ENCODE measurements at places on chromosomes 3 and 15.

GRCh38 chr15:77418391-77418965 lies 1.4 kb downstream of the PEAK1 start:
- peak; percentile 20 for DNase-seq

DNA sequence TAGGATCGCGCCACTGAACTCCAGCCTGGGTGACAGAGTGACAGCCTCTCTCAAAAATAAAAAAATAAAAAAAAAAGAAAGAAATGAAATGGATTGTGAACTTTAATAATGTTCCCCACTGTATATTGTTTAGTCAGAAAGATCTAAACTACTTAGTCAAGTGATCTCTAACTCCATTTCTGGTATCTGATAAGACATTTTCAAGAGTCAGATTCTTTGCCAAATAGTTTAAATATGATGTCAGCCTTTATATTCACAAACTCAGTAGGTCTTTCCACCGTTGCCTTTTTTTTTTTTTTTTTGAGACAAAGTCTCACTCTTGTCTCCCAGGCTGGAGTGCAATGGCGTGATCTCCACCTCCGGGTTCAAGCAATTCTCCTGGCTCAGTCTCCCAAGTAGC lies 29.0 kb upstream of the OSBPL11 start:
- DNase-seq: no peak

- DNase-seq: no peak
Measured at GRCh38 chr15:99925661-99926461, 192.6 kb upstream of the LYSMD4 start.

GRCh38 chr3:190384309-190384756 lies 3.6 kb upstream of the CLDN16 start:
- DNase-seq: peak; percentile 67

DNA sequence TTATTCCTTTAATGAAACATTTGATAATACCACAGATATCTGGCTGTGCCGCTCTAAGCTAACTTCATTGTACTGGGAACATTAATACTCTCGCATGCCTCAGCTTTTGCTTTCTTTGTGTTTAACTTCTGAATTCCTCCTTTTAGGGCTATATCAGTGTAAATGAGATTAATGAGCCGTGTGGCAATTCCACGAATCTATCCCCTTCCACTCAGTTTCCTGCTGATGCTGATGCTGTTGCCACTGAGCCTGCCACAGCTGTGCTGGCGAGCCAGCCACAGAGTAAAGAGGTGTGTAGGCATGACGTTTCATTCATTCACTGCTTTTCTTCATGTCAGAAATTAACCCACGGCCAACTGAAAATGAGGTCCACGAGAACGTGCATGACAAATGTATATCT lies 30.0 kb upstream of the ABHD10 start:
- no peak for DNase-seq

DNA sequence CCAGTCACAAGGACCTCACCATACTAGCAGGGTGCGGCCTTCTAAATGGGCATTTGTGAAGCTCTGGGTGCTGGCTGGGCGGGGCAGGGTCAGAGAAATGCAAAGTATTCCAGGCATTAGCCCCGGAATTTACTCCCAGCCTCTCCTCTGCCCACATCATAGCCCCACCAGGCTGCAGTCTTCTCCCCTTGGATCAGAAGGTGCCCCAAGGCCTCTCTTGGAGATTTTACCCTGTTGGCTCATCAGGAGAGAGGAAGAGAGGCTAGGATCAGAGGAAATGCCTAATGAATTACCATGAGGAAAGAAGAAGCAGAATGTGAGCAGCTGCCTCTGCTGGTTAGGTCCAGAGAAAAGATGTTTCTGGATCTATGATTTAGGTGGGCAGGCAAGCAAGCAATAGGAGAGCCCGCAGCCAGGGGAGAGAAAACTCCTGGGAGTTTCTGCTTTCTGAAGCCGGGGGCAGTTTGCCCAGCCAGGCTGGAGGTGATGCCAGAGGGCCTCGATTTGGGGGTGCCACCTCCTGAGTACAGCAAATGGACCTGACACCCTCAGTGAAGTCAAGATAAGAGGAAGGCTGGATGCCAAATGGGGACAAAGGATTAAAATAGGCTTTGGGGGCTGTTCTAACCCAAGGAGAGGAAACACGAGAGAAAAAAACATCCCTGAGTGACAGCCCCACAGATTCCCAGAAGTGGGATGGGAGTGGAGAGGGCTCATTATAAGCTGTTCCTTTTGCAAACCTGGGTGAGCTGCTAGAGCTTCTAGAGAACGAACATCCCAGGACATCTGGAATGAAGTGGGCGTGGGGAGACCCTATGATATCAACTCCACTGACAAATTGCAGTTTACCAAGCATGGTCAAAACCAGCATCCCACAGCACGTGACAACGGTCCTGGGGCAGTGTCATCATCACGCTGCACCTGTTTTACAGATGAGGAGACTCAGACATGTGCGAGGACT lies 65.4 kb downstream of the BDH1 start:
- peak; percentile 58 for DNase-seq

DNA sequence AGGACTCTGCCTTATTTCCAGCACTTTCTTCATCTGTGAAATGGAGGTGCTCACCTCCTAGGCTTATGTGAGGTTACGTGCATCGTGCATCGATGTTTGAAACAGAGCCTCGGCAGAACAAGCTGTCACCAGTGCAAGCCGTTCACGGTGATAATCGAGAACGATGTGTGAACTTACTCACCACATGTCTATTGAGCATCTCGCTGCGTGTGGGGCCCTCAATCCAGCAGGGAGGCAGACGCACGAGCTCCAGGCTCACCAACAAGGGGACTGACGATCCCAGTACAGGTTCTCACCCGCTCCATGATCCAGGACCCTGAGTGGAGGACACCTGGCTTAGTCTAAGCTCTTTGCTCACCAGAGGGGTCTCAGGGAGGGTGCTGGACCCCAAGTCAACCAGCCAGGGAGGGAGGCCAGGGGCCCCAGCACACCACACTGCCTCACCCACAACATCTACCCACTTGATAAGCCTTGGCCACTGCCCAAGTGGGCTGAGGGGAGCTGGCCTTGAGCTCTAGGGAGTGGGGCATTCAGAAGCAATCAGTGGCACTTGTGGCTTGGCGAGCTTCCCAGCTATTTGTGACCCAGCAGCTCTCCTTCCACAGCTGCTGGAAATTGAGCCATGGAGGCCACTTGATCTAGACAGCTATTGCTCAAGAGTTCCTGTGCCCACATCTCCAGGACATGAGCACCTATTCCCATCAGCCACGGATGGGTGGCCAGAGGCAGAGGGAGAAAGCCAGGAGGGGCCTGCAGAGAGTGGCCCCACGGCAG lies 34.4 kb upstream of the SLC6A1 start:
- DNase-seq: no peak

DNA sequence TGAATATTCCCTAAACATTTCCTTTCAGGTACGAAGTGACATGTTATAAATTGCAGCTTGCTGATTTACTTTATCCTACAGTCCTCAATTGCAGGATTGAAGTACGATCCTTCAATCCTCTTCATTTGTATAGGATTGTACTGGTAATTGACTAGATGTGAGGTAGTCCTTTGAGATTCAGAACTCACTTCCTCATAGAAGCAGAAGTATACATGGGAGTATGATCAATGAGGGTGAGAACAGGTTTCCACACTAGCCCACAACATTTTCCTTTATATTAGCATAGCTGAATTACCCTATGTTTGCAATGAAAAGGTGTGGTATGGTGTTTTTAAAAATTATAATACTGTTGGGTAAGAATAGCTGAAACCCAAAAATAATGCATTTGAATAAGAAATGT lies 160.0 kb upstream of the UMPS start:
- DNase-seq: no peak

DNA sequence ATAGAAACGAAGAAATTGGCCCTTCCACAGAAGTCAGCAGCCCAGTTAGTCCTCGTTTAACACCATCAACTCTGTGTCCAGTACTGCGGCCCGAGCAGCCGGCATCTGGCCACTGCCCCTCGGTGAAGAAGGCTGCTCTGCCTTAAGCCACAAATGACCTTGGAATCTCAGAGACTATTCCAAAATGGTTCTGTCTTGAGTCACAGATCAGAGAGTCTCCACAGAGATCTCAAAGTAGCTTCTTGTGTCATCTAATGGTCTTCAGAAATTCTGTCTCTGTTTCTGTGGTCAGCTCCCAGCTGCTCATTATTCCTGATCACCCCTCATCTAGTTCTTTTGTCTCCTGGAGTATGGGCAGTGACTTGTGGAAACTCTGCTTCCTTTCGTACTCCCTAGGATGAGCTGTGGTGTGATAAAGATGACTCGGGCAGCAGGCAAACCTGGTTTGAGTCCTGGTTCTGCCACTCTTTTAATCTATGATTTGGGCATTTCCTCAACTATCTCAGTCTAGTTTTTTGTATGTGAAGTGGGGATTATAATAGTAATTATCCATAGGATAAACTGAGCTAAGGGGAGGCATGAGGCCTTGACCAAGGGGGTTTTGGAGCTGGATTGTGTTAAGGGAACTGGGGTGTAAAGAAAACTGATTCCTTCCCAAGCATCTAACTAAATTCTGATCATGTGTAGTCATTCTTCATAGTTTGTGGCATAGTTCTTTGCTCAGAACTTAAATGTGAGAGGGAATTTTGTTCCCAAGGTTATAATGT lies 22.6 kb downstream of the CRTC3 start:
- peak; percentile 69 for DNase-seq
